ENCODE measurements at places on chromosomes 13 and 19. TPM values are rescaled to one million over a fixed set of nuclear protein-coding genes. Genes with fewer than 3 reads are reported as not detected.

C2CD4C gene
- not detected for total RNA-seq

DNA sequence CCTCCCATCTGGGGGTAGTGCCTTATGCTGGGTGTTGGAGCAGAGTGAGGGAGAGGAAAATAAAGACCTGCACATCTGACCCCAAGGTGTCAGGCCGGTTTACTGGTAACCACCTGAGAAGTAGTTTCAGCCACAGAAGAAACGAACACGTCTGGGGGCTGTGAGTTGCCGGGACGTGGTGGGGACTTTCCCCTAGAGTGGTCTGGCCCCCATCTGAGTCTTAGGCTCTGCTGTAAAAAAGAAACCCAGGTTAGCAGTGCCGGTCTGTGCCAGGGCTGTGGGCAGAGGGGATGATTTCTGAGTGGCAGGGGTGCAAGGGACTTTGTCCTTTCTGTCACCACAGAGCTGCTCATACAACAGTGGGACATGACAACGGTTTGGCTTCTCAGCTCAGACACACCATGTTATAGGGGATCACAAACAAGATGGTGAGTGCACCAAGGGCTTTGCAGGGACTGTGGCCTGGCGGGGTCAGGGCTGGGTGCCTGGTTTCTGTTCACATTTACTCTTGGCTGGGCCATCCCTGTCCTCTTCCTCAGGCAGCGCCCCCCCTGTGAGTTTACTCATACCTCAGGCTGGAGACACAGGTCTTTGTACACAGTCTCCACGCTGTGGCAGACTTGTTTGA is 9.0 kb downstream of the GCDH start:
- peaks cover 27% of the 10 kb centered on the region for H3K36me3 ChIP-seq
- no peak for DNase-seq
- no peaks in the 10 kb centered on the region for H3K27me3 ChIP-seq
- H3K4me3 ChIP-seq, result no peak overlapping the region
- no peak overlapping the region for H3K27ac ChIP-seq

GRCh38 chr19:11261971-11262839 is at the start of gene DOCK6:
DOCK6 (minus strand) TSS chr19:11262524; CDS start chr19:11262440, 84 bp downstream.
- H3K27ac ChIP-seq, result no peak within 1 kb of the TSS
- H3K36me3 ChIP-seq, result no peaks in the 10 kb centered on the region
- H3K4me3 ChIP-seq, result no peak within 1 kb of the TSS
- H3K4me1 ChIP-seq, result no peaks in the 10 kb centered on the region
- no peak for DNase-seq

GRCh38 chr13:30943881-30944280 is 11.4 kb downstream of the TEX26 start:
- no peaks in the 10 kb centered on the region for H3K36me3 ChIP-seq
- DNase-seq, result no peak
- no peaks in the 10 kb centered on the region for H3K4me1 ChIP-seq
- no peak overlapping the region for H3K4me3 ChIP-seq
- H3K27ac ChIP-seq, result no peak overlapping the region
- H3K27me3 ChIP-seq, result no peaks in the 10 kb centered on the region

DNA sequence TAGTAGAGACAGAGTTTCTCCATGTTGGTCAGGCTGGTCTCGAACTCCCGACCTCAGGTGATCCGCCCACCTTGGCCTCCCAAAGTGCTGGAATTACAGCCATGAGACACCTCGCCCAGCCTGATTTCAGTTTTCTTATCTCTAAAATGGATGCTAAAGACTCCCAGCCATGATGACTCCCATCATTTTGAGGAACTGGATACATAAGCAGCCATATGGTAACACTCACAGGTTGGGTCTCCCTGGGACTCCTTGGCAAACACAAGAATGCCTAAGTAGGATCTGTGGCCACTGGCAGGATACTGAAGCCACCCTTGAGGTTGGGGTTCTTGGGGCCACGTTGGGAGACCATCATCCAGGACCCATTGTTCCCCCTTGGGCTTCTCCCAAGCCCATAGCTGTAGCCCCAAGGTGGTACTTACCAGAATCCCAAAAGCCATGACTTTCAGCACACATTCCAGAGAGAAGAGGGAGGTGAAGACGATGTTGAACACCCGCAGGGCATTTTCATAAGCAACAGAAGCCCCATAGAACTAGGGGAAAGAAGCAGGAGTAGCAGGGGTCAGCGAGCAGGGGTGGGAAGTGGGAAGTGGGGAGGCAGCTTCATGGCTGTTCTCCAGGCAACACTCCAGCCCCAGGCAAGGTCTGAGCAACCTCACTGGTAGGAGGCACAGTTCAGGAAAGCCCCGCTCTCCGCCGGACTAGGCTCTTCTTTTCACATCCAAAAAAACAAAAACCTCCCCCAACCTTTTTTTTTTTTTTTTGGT is 102.5 kb downstream of the IER2 start:
- DNase-seq, result no peak
- H3K27ac ChIP-seq, result no peak overlapping the region
- no peaks in the 10 kb centered on the region for H3K4me1 ChIP-seq
- no peak overlapping the region for H3K4me3 ChIP-seq

DNA sequence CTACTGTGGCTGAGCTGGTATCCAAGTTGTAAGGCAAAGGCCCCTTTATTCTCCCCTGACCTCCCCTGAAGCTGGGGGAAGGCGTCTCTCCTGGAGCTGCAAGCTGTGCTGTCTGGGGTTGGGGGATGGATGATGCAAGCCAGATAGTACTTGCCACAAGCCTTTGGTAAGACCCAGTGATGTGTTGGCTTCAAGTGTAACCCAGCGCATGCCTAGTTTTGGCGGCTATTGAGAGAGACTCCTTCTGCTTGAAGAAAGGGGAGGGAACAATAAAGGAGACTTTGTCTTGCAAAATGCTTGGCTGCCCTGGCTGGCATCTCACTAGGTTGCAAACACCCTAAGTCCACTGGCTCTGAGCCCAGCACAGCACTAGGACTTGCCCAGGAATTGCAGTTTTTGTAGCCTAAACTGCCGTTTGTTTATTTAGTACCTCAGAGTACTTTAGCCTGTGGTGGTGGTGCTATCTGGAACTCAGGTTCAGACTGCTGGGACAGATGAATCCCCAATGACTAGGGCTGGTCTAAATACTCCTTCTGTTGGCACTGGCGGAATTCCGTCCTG is 108.2 kb downstream of the TNFSF13B start:
- H3K27ac ChIP-seq, result no peak overlapping the region
- H3K36me3 ChIP-seq, result no peaks in the 10 kb centered on the region
- no peak for DNase-seq

- no peaks in the 10 kb centered on the region for H3K4me1 ChIP-seq
- no peaks in the 10 kb centered on the region for H3K36me3 ChIP-seq
- H3K27ac ChIP-seq, result no peak overlapping the region
- H3K27me3 ChIP-seq, result no peaks in the 10 kb centered on the region
These were observed 1256.5 kb downstream of the EFNB2 start for GRCh38 chr13:105278943-105279381.

NXNL1 gene
- total RNA-seq, result not detected

- H3K27ac ChIP-seq, result no peak overlapping the region
- H3K27me3 ChIP-seq, result no peaks in the 10 kb centered on the region
- no peaks in the 10 kb centered on the region for H3K4me1 ChIP-seq
- no peak for DNase-seq
- H3K36me3 ChIP-seq, result no peaks in the 10 kb centered on the region
These were observed 10.5 kb upstream of the PLIN3 start for GRCh38 chr19:4877753-4878490.

GRCh38 chr13:24738366-24738847 is 25.6 kb upstream of the RNF17 start:
- DNase-seq, result no peak

PDE4C gene
- total RNA-seq, result not detected

GRCh38 chr19:46173886-46174480 is 25.9 kb downstream of the IGFL2 start:
- no peak overlapping the region for H3K4me3 ChIP-seq
- H3K36me3 ChIP-seq, result no peaks in the 10 kb centered on the region
- H3K27ac ChIP-seq, result no peak overlapping the region
- no peaks in the 10 kb centered on the region for H3K27me3 ChIP-seq
- H3K4me1 ChIP-seq, result no peaks in the 10 kb centered on the region
- DNase-seq, result no peak

- no peaks in the 10 kb centered on the region for H3K4me1 ChIP-seq
- H3K27me3 ChIP-seq, result peaks cover 10% of the 10 kb centered on the region
- no peaks in the 10 kb centered on the region for H3K36me3 ChIP-seq
- no peak overlapping the region for H3K4me3 ChIP-seq
- DNase-seq, result no peak
These were observed 2.3 kb downstream of the PLK5 start for GRCh38 chr19:1526066-1526778.

GRCh38 chr13:34617473-34618083 is 324.5 kb upstream of the NBEA start:
- no peak overlapping the region for H3K4me3 ChIP-seq
- no peaks in the 10 kb centered on the region for H3K4me1 ChIP-seq
- no peak overlapping the region for H3K27ac ChIP-seq
- no peaks in the 10 kb centered on the region for H3K27me3 ChIP-seq

SLITRK1 gene
- total RNA-seq, result not detected

DNA sequence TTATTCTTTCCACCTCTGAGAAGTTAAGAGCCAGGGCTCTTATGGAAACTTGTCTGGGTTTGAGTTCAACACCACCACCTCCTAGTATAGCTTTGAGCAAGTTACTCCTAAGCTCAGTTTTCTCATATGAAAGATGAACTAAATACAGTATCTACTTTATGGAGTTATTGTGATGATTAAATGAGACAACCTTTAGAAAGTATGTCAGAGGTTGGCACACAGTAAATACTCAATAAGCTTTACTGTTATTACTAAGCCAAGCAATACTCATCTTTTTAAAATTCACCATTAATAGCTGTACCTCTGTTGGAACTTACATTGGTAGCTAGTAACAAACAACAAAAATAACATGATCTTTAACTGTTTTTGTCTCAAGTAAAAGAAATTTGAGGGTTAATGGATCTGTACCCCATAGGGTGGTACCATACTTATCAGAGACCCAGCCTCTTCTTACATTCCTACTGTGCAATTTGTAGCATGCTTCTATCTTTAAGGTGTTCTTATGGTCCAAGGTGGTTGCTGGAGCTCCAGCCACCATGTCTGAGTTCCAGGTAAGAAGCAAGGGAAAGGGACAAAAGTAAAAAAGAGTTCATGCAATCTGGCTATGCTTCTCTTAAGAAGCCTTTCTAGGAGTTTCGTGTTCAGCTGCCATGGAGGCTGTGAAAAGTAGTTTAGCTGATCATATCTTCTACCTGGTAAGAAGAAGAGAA is 24.1 kb upstream of the NDFIP2 start:
- H3K36me3 ChIP-seq, result no peaks in the 10 kb centered on the region
- no peak overlapping the region for H3K4me3 ChIP-seq
- H3K27me3 ChIP-seq, result no peaks in the 10 kb centered on the region
- DNase-seq, result no peak
- no peak overlapping the region for H3K27ac ChIP-seq

- no peak overlapping the region for H3K4me3 ChIP-seq
- H3K27me3 ChIP-seq, result no peaks in the 10 kb centered on the region
- no peak overlapping the region for H3K27ac ChIP-seq
- DNase-seq, result no peak
- no peaks in the 10 kb centered on the region for H3K4me1 ChIP-seq
These were observed 152.5 kb downstream of the IER2 start for GRCh38 chr19:13302526-13303270.

TTC9B gene
- not detected for total RNA-seq

DNA sequence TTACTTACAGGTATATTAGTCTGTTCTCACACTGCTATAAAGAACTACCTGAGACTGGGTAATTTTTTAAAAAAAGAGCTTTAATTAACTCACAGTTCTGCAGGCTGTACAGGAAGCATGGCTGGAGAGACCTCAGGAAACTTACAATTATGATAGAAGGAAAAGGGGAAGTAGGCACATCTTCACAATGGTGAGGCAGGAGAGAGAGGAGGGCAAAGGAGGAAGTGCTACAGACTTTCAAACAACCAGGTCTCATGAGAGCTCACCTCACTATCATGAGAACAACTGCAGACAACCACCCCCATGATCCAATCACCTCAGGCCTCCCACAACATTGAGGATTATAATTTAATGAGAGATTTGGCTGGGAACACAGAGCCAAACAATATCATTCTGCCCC is 511.7 kb downstream of the SLITRK6 start:
- no peaks in the 10 kb centered on the region for H3K36me3 ChIP-seq
- DNase-seq, result no peak
- no peaks in the 10 kb centered on the region for H3K4me1 ChIP-seq
- H3K4me3 ChIP-seq, result no peak overlapping the region

GRCh38 chr19:55172741-55173140 is 6.3 kb upstream of the DNAAF3 start:
- no peaks in the 10 kb centered on the region for H3K36me3 ChIP-seq
- peaks cover 40% of the 10 kb centered on the region for H3K27me3 ChIP-seq
- H3K4me1 ChIP-seq, result peaks cover 15% of the 10 kb centered on the region
- no peak overlapping the region for H3K27ac ChIP-seq
- H3K4me3 ChIP-seq, result no peak overlapping the region
- DNase-seq, result no peak

- no peaks in the 10 kb centered on the region for H3K36me3 ChIP-seq
- no peak overlapping the region for H3K4me3 ChIP-seq
- no peaks in the 10 kb centered on the region for H3K27me3 ChIP-seq
- no peak for DNase-seq
- no peak overlapping the region for H3K27ac ChIP-seq
These were observed 158.7 kb downstream of the OXGR1 start for GRCh38 chr13:96835546-96835945.

IRF3 gene
- total RNA-seq, result 366 TPM

GRCh38 chr19:31770223-31770622 is 421.0 kb upstream of the TSHZ3 start:
- no peaks in the 10 kb centered on the region for H3K27me3 ChIP-seq
- no peak overlapping the region for H3K4me3 ChIP-seq
- no peak for DNase-seq
- no peak overlapping the region for H3K27ac ChIP-seq
- no peaks in the 10 kb centered on the region for H3K36me3 ChIP-seq

DNA sequence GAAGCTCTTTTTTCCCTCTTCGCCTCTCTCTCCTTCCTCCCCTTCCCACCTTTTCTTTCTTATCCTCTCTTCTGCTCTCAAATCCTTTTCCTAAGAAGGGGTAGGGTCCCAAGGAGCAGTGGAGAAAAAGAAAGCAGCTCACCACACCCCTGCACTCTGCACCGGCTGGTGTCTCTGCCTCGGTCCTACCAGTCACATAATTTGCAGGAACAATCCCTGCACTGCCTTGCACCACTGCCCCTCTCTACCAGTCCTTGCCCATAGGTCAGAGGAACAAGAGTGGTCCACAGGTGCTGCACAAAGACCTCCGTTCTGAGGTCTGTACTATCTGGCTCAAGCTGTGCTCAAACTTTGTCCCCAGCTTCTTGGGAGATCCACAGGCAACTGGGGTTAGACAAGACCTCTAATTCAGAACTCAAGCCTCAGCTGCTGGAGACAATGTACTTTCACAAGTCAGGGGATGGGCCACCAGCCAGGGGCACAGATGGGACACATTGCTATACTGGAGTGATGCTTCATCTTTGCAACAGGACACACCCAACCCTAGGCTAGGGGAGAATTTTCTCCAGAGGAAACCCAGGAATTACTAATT is 125.4 kb upstream of the ZNF507 start:
- no peak overlapping the region for H3K27ac ChIP-seq
- peaks cover 14% of the 10 kb centered on the region for H3K27me3 ChIP-seq
- H3K36me3 ChIP-seq, result no peaks in the 10 kb centered on the region
- H3K4me1 ChIP-seq, result peaks cover 11% of the 10 kb centered on the region
- H3K4me3 ChIP-seq, result no peak overlapping the region

GRCh38 chr13:95660981-95661581 is 15.9 kb upstream of the DNAJC3 start:
- no peaks in the 10 kb centered on the region for H3K36me3 ChIP-seq
- no peaks in the 10 kb centered on the region for H3K27me3 ChIP-seq
- peak; percentile 20 for DNase-seq
- no peaks in the 10 kb centered on the region for H3K4me1 ChIP-seq
- no peak overlapping the region for H3K27ac ChIP-seq
